ENCODE measurements at places on chromosomes 12 and 14. TPM values are rescaled to one million over a fixed set of nuclear protein-coding genes. Genes with fewer than 3 reads are reported as not detected.

GRCh38 chr12:123041042-123041531 is 60.6 kb downstream of the ARL6IP4 start:
- peaks cover 4% of the 10 kb centered on the region for H3K4me1 ChIP-seq
- no peak for DNase-seq
- H3K4me3 ChIP-seq = no peak overlapping the region
- no peak overlapping the region for H3K27ac ChIP-seq

GRCh38 chr12:9872742-9873141 is 3.6 kb upstream of the CLEC2B start:
- peaks cover 3% of the 10 kb centered on the region for H3K4me1 ChIP-seq
- no peaks in the 10 kb centered on the region for H3K27me3 ChIP-seq
- no peak for DNase-seq
- H3K36me3 ChIP-seq = no peaks in the 10 kb centered on the region
- no peak overlapping the region for H3K4me3 ChIP-seq
- no peak overlapping the region for H3K27ac ChIP-seq

GRCh38 chr12:88172844-88173407 is 30.8 kb downstream of the TMTC3 start:
- H3K27ac ChIP-seq = no peak overlapping the region
- no peak for DNase-seq
- no peaks in the 10 kb centered on the region for H3K4me1 ChIP-seq
- H3K4me3 ChIP-seq = no peak overlapping the region
- H3K27me3 ChIP-seq = no peaks in the 10 kb centered on the region

DNA sequence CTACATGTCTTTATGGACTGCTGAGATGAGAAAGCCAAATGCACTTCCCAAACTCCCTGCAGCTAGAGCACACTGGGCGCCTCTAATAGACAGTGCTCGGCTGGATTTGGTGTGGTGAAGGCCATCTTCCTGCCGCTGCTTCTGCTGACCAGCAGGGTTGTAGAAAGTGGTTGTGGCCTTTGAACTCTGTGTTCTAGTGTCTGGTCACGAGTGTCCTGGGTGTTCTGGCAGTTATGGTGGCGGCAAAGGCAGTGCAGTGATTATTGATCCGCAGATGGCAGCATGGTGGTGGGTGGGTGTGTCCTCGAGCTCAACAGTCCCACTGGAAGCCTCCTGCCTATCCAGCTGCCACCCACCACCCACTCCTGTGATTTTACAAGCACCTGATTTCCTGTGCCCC is 43.4 kb downstream of the SMIM41 start:
- no peak overlapping the region for H3K27ac ChIP-seq
- H3K36me3 ChIP-seq = no peaks in the 10 kb centered on the region
- H3K4me1 ChIP-seq = peaks cover 19% of the 10 kb centered on the region
- peaks cover 6% of the 10 kb centered on the region for H3K27me3 ChIP-seq
- H3K4me3 ChIP-seq = no peak overlapping the region

- H3K4me3 ChIP-seq = no peak overlapping the region
- no peaks in the 10 kb centered on the region for H3K36me3 ChIP-seq
- no peak for DNase-seq
Observed at GRCh38 chr14:32697704-32698103, 241.0 kb upstream of the NPAS3 start.

DNA sequence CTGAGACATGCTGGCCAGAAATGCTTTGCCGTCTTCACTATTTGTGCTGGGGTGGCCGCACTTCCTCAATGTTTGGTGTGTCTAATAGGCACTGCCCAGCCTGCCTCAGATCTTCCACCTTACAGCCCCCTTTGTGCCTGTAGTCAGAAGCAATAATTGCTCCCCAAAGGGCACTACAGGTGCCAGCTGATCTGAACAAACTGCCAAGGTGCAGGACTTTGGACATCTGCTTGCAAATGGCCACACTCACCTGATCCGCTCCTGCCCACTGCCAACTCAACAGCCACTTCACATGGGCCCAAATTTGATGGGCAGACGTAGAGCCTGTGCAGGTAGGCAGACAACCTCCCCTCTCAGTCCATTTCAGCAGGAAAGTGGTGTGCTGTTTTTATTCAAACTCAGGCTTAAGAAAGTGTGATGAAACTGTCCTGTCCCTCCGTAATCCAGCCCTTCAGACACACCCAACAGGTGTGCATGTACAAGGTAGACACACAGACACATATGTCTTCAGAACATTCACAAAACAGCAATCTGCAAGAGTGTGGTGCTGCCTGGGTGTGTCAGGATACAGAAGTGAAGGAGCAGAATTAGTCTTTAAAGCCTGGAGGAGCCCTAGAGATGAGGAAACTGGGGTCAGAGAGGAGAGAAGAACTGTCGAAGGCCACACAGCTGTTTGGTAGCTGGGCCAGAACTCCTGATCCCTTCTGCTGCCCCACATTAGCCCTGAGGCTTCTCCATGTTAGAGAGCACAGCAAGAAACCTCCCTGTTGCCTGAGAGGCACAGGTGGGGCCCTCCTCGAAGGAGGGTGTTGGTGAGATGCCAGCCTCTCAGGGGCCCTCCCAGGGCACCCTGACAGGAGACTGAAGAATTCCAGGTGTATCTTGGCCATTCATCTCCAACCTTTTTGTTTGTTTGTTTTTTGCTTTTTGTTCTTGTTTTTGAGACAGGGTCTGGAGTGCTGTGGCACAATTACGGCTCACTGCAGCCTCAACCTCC is 4.4 kb upstream of the KRT75 start:
- H3K27me3 ChIP-seq = peaks cover 43% of the 10 kb centered on the region
- peaks cover 20% of the 10 kb centered on the region for H3K4me1 ChIP-seq
- no peak for DNase-seq
- no peaks in the 10 kb centered on the region for H3K36me3 ChIP-seq
- H3K4me3 ChIP-seq = no peak overlapping the region

DNA sequence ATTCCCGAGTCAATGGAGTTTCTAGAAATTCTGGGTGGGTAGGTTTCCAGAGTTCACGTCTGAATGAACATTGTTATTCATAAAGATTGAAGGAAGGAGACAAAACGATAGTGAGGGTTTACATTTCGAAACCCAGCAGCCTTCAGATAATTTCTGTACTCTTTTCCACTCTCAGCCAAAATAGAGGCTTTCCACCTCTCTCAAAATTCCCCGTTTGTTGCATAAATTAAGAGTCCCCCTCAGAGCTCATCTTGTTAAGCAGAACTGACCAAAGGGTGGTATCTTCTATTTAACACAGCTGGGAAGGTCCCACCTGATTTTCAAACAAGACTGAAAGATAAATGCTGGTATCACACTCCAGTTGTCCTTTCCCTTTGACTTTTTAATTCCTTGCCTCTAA is 21.5 kb upstream of the YARS2 start:
- H3K27me3 ChIP-seq = peaks cover 7% of the 10 kb centered on the region
- no peak overlapping the region for H3K27ac ChIP-seq
- H3K4me3 ChIP-seq = no peak overlapping the region
- H3K36me3 ChIP-seq = no peaks in the 10 kb centered on the region

DNA sequence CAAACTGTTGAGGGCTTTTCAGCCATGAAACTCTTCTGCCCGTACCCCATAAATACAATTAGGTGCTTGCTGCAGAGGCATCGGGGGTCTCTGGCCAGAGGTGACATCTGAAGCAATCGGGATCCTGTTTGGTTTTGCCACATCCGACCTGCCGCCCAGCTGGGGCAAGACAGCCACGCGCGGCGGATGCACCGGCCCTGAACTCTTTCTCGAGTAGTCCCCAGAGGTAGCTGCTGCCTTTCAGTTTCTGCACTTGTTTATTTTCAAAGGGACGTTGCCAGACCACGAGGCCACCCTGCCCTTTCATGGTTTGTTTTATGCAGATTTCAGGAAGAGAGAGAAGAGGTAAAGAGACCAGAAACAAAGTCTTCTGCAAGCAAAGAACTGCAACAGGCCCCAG is 10.6 kb upstream of the MLXIP start:
- DNase-seq = no peak
- no peak overlapping the region for H3K27ac ChIP-seq
- no peaks in the 10 kb centered on the region for H3K27me3 ChIP-seq
- H3K4me1 ChIP-seq = peaks cover 43% of the 10 kb centered on the region
- no peak overlapping the region for H3K4me3 ChIP-seq

- no peak for DNase-seq
- no peak overlapping the region for H3K27ac ChIP-seq
- H3K27me3 ChIP-seq = no peaks in the 10 kb centered on the region
Observed at GRCh38 chr14:95136631-95137030, 20.7 kb downstream of the DICER1 start.

DNA sequence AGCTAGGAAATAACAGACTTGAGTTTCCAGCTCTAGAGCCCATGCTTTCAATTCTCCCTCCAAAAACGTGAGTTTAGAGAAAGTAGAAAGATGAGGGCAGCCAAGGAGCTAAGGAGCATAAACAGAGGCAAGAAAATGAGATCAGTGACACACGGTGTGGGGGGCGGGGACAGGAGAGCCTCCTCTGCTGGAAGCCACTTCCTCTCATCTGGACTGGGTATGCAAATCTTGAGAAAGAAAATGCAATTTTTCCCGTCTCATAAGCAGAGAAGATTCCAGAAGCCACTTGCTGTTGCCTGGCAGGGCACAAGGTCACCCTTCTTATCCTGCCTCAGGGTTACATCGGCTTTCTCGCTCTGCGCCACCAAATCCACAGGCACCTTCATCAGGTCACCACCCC is 6.0 kb downstream of the OR10P1 start:
- no peak for DNase-seq
- H3K36me3 ChIP-seq = no peaks in the 10 kb centered on the region
- no peak overlapping the region for H3K27ac ChIP-seq

GRCh38 chr14:58667900-58668299 is 30.1 kb downstream of the DACT1 start:
- no peaks in the 10 kb centered on the region for H3K36me3 ChIP-seq
- DNase-seq = no peak
- no peak overlapping the region for H3K27ac ChIP-seq
- peaks cover 52% of the 10 kb centered on the region for H3K4me1 ChIP-seq

DNA sequence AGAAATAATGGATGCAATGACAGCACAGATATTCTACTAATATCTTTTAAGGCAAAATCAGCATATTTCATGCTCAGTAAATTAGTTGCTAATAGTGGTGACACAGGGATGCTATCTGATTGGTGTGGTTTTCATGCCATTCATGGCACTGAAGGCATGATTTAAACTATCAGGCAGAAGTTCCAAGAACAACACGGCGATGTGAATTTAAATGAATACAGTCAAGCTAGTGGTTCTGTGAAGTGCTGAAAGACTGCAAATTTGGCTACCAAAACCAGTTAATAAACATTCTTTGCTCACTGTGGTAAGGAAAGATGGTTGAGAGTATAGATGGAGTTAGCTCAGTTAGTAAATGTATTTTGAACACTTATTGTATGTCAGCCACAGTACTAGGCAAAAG is 272.0 kb upstream of the DIO2 start:
- no peaks in the 10 kb centered on the region for H3K4me1 ChIP-seq
- H3K36me3 ChIP-seq = no peaks in the 10 kb centered on the region
- no peaks in the 10 kb centered on the region for H3K27me3 ChIP-seq
- no peak overlapping the region for H3K4me3 ChIP-seq

The PTCSC3 gene
- total RNA-seq = not detected

The GLIPR1 gene
- 0.45 TPM for total RNA-seq

The GZMB gene
- not detected for total RNA-seq

The MYL2 gene
- not detected for total RNA-seq

All from type B pancreatic cell (in vitro differentiated cells).